ENCODE measurements at places on chromosomes 13 and 19. TPM values are rescaled to one million over a fixed set of nuclear protein-coding genes. Genes with fewer than 3 reads are reported as not detected.
A peak's percentile ranks its signal among the peaks of the same experiment; 100 is the strongest.

Gene THAP8
- total RNA-seq = 12.5 TPM

Gene ZNF490
- 10.3 TPM for total RNA-seq

Gene CBARP
- total RNA-seq = 4.6 TPM

Gene CALR3
- total RNA-seq = not detected

Gene CGB3
- total RNA-seq = not detected

Gene CGB1
- not detected for total RNA-seq

Gene C19orf85
- not detected for total RNA-seq

Gene CYP4F2
- total RNA-seq = not detected

Gene PSPN
- 0.90 TPM for total RNA-seq

Gene GSX1
- not detected for total RNA-seq

Gene OR7A5
- 0.34 TPM for total RNA-seq

Gene DCT
- total RNA-seq = not detected

Gene MYO1F
- total RNA-seq = 0.13 TPM

Gene FXYD7
- not detected for total RNA-seq

DNA sequence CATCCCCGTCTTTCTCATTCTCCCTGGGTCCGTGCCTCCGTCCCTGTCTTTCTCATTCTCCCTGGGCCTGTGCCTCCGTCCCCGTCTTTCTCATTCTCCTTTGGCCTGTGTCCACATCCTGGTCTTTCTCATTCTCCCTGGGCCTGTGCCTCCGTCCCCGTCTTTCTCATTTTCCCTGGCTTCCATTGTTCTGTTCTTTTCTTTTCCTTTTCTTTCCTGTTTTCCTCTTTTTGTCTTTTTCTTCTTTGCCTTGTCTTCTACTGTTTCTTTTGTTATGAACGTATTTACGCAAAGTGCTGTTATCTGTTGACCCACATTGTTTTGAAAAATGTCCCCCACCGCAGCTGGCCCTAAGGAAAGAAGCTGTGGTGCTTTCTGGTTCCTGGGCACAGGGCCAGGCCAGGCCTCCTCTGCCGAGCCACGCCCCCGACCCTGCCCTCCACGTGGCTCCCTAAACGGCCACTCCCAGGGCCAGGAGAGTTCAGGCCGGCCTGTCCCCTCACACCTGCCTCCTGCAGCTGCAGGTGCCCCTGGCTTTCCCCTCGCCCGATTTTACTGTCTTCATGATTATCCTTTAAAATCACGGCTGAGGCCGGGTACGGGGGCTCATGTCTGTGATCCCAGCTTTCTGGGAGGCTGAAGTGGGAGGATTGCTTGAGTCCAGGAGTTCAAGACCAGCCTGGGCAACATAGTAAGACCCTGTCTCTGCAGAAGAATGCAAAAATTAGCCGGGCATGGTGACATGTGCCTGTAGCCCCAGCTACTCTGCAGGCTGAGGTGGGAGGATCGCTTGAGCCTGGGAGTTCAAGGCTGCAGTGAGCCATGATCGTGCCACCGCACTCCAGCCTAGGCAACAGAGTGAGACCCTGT is 14.0 kb upstream of the TMPRSS9 start:
- no peak for DNase-seq

DNA sequence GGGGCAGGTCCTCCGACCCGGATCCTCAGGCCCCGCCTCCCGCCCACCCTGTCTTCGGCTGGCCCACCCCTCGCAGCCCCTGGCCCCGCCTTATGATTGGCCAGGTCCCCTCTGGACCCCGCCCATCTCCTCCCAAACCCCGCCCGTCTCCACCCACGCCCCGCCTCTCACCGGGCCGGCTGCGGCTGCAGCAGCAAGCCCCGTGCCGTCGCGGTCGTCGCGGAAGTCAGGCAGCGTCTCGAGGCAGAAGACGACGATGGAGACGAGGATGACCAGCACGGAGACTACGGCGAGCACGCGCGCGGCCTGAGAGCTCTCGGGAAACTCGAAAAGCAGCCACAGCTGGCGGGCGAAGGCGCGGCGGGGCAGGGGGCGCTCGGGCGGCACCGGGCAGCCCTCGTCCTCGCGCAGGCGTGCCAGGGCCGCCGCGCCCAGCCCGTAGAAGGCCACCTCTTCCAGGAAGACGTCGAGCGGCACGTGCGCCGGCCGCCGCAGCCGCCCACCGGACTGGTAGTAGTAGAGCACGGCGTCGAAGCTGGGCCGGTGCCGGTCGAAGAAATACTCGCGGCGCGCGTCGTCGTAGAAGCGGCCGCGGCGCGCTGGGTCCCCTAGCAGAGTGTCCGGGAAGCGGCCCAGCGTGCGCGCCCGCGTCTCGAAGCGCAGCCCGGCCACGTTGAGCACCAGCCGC is 495 bp downstream of the KCNA7 start:
- DNase-seq = no peak

DNA sequence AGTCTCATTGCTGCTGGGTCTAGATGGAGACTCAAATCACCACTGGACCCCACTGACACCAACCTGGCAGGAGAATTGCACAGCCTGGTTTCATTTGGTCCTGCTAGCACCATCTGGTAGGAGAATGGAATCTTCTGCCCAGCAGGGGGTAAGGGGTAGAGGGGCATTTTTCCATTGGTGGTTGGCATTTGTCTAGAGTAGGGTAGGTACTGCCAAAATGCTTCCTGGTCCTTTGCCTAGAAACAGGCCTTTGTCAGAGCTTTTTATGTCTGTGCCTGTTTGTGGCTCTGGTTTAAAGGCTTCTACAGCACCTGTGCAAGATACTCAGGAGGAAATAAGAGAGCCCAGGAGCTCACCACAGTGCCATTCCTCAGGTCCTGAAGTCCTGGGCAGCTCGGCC is 121.3 kb downstream of the KCTD12 start:
- no peak for DNase-seq

- DNase-seq = no peak
Measured at GRCh38 chr19:30309176-30309575, 63.0 kb upstream of the ZNF536 start.

GRCh38 chr19:14443632-14444216 is 10.6 kb downstream of the PKN1 start:
- DNase-seq = no peak

DNA sequence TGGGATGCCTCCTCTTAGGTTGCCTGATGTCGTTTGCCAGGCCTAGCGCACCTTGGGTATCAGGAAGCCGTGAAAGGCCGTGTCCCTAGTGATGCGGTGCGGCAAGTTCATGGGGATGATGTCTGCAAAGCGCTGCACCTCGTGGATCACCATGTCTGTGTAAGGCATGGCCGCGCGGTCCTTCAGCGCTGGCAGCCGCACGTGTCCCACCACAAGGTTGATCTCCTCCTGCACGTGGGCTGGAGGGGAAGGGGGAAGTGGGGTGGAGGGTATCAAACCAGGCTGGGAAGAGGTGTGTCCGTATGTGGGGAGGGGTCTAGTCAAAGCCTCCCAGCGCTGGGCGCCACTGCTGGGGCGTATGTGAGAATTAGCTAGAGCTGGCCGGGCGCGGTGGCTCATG is 23.2 kb downstream of the EGLN2 start:
- no peak for DNase-seq

DNA sequence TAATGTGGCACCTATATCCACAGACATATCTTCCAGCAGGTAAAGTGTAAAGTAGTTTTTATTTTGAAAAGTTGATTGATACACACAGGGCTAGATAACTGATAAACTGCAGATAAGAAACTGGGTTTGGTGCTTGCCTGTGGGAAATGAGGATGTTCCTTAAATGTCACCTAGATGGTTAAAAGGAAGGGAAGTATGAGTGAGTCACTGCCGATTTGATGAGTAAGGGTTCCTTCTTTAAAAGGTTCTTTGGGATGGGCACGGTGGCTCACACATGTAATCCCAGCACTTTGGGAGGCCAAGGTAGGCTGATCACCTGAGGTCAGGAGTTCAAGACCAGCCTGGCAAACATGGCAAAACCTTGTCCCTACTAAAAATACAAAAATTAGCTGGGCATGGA is 73.8 kb upstream of the FRY start:
- DNase-seq = no peak

- peak; percentile 79 for DNase-seq
Measured at GRCh38 chr13:99356262-99357091, 49.3 kb upstream of the GPR183 start.

DNA sequence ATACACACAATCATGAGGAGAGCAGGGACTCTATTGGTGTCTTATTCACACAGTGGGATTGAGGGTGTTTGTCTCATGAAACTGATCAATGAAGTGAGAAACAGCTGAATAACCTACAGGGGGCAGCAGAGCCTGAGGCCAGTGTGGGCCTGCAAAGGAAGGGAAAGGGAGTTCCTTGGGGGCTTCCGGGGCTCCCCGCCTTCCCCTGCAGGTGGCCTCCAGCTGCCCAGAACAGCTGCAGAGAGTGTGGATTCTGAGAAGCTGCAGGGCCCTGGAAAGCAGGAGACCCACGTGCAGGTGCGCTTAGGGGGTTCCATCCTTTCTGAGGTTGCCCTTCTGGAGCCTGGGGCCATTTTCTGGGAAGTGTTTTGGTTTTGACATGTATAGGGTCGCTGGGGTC is 20.1 kb downstream of the ZNF763 start:
- no peak for DNase-seq

DNA sequence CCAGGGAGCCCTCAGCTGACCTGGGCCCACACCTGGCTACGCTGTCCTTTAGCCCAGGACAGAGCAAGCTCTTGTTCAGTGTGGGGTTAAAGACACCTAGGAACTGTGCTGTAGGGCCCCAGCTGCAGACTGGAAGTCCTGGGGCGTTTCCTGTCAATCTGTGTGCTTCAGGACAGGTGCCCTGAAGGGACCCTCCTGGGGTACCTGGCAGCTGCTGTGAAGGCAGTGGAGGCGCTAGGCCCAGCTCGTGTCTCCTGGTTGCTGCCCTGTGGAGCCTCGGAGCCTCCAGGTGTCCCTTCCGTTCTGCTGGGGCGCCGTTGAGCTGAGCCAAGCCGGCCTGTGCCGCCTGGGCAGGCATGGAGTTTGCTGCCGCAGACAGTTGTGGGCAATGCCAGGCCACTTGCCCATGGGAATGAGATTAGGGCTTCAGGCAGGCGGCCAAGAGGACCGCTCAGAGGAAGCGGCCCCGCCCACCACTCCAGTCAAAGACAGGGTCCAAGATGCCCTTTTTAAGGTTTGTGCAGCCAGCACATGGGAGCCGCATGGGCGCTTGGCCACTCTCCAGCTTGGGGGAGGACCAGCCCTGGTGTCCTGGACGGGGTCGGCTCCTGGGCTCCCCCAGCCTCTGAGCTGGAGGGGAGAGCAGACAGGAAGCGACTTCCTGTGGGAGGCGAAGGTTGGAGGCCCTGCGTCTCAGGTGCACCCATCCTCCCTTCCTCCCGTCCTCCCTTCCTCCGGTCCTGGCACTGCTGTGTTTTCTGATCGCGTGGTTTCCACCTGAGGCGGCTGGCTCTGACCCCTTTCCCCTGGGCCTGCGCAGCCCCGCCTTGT is 4.0 kb downstream of the PTBP1 start:
- DNase-seq = peak; percentile 74

DNA sequence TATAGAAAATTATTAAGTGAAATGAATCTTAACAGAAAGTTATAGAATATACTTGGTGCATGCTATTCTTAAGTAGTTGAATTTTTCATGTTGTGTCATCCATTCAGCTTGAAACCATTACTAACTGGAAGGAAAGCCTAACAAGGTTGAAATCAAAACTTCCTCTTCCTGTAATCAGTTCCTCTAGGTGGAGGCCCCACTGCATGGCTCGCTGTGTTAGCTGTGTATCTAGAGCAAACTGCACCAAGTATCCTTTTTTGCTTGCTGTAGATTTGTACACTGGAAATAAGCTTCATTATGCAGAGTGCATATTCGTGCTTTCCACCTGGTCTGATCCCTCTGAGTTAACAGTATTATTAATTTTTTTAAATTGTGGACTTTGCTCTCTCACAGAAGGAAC is 1146.1 kb downstream of the EFNB2 start:
- DNase-seq = no peak

GRCh38 chr13:21639561-21639960 is 31.3 kb upstream of the FGF9 start:
- no peak for DNase-seq

- peak; percentile 78 for DNase-seq
Measured at GRCh38 chr13:51793570-51794271, 10.2 kb downstream of the DHRS12 start.

DNA sequence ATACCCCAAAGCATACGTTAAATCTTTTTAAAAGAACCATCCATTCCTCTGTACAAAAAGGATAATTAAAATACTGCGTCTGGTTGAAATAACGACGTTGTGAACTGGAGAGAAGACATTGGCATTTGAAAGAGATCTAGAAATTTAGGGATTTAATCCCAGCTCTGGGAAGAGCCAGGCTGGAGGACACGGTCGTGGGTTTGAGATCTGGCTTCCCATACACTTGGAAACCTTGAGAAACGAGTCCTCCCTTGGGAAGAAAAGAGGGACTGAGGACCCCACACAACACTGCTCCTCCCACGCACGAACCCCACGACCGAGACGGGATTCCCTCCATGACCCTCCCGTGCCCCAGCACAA is 625 bp downstream of the ZNF709 start:
- no peak for DNase-seq

DNA sequence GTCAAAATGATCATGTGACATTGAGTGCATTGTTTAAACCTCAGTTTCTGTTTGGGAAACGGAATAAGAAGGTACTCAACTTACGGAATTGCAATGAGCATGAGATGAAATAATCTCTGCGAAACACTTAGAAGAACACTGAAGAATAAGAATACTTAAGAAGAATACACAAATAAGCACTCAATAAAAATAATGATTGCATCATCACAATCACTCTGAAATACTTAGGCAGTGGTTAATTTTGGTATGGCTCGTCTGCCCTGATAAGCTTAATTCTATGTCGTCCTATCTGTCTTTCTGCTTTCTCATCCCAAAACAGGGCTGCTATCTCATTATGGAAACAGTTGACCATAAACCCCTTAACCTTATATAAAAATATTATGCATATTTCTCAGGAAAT is 823.6 kb downstream of the DIAPH3 start:
- no peak for DNase-seq

DNA sequence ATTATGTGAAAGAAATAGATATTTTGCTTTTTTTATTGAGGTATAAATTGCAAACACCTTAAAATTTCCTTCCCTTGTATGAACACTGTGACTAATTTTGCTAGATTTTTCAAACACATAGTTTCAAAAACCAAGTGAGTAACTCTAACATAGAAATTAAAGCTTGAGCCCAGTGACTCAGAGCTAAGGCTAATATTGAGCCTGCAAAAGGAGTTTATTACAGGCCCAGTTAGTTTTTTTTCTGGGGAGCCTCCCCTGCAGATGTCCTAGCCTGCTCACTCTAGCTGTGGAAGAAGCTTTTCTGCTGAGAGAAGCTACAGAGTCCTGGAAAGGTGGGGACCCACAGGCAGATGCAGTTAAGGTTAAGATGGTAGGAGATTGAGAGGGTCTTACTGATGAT is 3.4 kb downstream of the ZNF430 start:
- DNase-seq = peak; percentile 71

DNA sequence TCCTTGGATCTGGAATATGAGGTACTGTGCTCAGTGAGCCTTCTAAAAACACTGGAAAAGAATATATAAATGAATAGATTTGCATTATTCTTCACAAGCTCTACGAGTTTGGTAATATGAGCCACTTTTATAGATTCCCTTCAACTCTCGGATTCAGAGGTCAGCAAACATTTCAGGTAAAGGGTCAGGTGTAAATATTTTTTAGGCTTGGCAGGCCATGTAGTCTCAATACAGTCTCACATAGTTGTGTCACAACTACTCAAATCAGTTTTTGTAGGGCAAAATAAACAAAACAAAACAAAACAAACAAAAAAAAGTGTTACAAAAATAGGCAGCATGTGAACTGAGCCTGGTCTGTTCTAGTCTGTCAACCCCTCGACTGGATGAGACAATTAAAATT is 57.4 kb downstream of the PSPC1 start:
- no peak for DNase-seq

- peak; percentile 27 for DNase-seq
Measured at GRCh38 chr13:19634256-19634740, 839 bp downstream of the MPHOSPH8 start.

- no peak for DNase-seq
Measured at GRCh38 chr19:6999933-7000332, 21.3 kb downstream of the MBD3L2B start.

GRCh38 chr13:51742031-51742430 is 61.9 kb downstream of the DHRS12 start:
- DNase-seq = no peak

Data from LHCN-M2 (cell line).